ENCODE measurements at places on chromosomes 4 and X.

GRCh38 chrX:24796204-24796603 lies 102.5 kb downstream of the POLA1 start:
- DNase-seq: no peak

DNA sequence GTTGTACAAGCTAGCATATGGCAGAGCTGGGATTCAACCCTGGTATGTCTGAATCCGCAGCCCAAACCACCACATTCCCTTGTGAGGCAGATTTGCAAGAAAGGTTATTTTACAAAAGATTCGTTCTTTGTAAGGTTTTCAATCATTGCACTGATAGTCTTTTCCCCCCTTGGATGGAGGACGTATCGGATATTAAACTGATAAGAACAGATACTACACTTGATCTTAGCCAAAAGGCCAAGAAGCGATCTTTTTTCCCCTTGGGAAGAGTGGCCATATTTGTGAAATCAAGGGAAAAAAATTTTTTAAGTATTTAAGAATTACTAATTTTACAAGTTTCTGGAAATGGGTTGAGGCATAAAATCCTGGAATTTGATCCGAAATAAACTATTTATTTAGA lies 34.4 kb upstream of the MSMO1 start:
- no peak for DNase-seq

DNA sequence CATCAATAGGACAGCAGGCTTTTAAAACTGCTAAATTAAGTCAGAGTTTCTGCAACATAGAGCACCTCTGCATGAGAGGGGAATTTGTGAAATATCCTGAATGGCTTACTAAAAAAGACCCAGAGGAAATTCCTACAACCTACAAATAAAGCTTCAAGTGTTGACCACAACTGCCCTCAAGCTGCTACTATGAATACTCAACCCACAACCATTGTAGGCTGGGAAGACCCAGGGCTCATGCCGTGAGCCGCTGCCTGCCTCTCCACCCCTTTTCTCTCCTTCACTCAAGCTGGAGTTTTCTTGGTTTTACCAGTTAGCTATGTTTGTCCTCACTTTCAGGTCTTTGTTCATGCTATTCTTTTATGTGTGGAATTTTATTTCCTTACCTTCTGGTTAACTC lies 151.6 kb downstream of the EMCN start:
- DNase-seq: no peak

- DNase-seq: no peak
These were observed 87.0 kb downstream of the ANXA3 start for GRCh38 chr4:78638337-78639172.

- DNase-seq: no peak
These were observed 95.4 kb upstream of the PLAC1 start for GRCh38 chrX:134753718-134754008.

GRCh38 chr4:36226430-36227227 lies 17.7 kb downstream of the ARAP2 start:
- DNase-seq: no peak

DNA sequence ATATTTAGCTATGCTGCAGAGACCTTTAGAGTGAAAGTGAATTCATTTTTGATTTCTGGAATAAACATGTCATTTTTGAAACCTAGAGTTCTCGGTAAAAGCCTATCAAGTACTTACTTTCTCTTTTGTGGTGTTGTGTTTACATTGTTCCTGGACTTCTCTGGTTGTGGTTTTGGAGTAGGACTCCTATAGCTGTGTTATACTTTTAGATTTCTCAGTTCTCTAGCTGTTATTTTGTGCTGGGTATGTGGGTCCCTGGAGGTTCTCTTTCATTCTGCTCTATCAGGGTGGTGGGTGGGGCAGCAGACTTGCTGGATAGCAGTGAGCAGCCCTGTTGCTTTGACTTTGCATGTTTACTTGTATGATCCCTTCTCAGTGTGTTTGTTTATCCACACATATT lies 25.6 kb upstream of the MSMO1 start:
- no peak for DNase-seq

GRCh38 chr4:8906991-8907595 lies 35.5 kb upstream of the HMX1 start:
- DNase-seq: no peak

- DNase-seq: no peak
These were observed 163.2 kb downstream of the HHIP start for GRCh38 chr4:144809056-144809640.

DNA sequence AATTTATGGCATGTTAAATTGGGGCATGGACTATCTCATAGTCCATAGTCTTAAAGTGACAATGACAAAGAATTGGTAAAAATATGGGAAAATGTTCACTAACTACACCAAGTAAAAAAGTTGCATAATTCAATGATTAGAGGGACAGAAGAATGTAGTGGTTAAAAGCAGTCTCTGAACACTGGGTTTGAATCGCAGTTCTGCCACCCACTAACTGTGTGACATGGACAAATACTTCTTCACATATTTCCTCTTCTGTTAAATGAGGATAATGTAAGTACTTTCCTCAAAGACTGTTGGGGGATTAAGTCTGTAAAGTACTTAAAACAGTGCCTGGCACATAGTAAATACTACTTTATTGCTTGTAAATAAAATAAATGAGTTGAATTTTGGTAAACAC lies 15.3 kb downstream of the COQ2 start:
- no peak for DNase-seq

GRCh38 chrX:48083212-48083611 lies 11.8 kb upstream of the ZNF630 start:
- no peak for DNase-seq

DNA sequence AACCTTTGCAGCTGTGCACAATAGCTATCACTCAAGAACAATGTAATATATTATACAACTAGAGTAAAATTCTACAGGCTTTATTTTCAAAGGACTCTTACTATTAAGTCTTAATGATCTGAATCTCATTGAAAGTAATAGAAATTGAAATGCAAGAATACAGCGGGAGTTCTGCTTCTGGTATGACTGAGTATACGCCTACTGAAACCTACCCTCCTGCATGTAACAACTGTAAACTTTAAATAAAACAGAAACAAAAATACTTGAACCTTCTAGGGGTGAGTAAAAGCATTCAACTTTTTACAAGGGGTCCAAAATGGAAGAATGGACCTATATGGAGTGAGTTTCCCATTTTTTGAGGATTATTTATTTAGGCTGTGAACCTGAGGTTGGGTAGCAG lies 13.5 kb downstream of the DCHS2 start:
- no peak for DNase-seq

DNA sequence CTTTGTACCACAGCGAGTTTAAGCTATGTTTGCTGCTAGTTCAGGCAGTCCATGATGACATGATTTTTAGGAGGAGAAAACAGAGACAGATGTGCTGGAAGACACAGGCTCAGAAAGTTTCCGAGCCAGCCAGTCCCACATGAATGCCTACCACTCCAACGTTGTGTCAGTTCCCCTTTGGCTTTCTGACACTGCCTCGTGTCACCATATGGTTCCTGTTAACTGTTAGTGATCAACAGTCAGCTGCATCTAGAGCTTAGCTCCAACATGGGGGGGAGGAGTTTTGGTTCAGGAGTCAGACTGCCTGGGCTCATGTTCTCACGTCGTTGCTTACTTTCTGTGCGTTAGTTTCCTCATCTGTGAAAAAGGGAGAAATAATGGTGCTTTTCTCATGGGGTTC lies 343.7 kb downstream of the MID1IP1 start:
- DNase-seq: no peak

DNA sequence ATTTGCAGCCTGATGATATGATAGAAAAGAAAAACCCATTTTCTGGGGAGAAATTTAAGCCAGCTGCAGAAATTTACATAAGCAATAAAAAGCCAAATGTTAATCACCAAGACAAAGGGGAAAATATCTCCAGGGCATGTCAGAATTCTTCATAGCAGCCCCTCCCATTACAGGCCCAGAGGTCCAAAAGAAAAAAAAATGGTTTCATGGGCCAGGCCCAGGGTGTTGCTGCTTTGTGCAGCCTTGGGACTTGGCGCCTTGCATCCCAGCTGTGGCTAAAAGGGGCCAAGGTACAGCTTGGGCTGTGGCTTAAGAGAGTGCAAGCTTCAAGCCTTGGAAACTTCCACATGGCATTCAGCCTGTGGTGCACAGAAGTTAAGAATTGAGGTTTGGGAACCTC lies 97.9 kb upstream of the CDX4 start:
- DNase-seq: no peak

DNA sequence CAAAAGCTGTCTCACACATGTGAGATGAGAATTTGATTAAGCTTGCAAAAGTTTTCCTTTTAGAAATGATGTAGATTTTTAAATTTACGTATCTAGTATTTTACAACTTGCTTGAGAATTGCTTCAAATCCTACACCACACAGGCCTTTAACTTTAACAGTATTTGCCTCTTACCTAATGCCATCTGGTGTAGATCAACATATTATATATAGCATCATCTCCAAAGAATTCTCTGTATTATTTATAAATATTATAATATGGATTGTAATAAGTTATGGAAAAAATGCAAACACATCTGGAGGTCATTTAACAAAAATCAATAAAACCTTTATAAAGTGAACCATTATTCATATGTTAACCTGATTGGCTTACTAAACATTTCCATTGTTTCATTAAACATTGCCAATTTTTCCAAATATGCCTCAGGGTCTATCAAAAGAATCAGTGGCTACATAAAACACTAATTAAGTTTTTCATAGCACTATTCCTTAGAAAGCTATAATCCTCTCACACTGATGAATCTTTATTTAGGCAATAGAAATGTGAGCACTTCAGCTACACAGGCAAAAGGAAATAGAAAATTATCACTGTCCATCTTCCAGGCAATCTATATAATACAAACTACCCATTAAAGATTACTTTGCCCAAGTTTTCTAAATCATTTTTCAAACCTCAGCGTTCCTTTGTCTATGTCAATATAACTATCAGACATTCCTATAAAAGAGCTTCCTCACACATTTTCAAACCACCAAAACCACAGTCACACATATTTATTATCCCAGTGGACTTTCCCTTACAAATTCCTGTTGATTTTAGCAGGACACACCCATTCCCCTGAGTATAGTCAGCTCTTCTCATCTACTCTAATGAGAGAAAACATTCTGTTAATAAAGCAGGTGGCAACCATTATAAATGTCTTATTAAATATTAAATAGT lies 83.5 kb upstream of the INTU start:
- DNase-seq: no peak

DNA sequence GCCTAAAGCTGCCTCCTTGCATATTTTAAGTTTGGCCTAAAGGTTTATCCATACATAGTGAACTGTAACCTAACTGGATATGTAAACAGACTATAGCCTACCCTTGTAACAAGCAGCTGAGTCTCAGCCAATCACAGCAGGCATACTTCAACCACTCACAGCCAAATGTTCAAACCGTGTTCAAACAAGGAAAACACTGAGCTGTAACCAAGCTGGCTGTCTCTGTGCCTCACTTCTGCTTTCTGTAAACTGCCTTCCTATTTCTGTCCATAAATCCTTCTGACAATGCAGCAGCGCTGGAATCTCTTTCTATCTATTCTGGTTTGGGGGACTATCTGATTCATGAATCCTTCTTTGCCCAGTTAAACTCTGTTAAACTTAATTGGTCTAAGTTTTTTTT lies 16.4 kb downstream of the DSPP start:
- no peak for DNase-seq

- DNase-seq: no peak
These were observed 307.3 kb downstream of the RAPGEF2 start for GRCh38 chr4:159410076-159410777.

DNA sequence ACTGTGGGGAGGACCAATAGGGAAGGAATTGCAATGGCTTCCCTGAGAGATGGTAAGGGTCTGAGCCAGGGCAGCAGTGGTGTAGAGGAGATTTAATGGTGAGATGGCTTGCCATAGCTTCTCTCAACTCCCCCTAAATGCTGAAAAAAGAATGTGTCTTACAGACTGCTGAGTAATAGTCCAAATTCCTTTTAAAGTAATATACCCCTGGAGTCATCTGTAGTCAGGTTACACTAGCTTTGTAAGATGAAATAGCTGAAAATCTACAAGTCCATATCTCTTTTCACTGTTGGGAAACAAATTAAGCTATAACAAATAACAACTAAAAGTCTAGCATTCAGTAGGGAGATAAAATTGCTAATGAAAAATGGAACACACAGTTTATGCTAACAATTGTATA lies 33.5 kb downstream of the MAPK10 start:
- no peak for DNase-seq

- DNase-seq: no peak
These were observed 6.1 kb upstream of the HCCS start for GRCh38 chrX:11105080-11105479.

- DNase-seq: no peak
These were observed 141.4 kb downstream of the GRID2 start for GRCh38 chr4:92445127-92445526.

DNA sequence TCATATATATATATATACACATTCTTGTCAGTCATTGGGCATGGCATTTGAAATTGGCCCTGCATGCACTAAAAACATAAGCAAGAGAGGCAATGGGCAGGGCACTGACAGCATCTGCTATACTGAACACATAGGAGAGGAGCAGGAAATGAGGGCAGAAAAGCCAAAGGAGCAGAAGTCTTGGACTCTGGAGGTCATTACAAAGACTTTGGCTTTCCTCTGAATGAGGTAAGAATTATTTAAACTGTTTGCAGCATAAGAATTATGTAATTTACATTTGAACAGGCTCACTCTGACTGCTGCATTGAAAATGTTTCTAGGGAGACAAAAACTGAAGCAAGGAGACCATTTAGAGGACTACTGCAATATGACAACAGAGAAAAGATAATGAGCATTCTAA lies 396.5 kb downstream of the PRDM5 start:
- no peak for DNase-seq

DNA sequence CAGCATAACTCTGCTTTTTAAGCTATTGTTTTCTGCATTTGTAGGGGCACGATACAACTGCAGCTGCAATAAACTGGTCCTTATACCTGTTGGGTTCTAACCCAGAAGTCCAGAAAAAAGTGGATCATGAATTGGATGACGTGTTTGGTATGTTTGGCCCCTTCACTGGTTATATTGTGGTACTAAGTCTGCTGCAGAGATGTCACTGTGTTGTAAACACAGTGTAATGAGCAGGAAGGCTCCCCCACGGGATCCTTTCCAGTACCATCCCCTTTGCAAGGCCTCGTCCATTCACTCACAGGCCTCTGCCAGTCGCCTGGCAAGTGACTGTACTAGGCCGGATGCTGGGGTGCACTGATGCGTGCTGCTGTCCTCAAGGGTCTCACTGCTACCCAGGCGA lies 13.8 kb downstream of the CYP4V2 start:
- no peak for DNase-seq

DNA sequence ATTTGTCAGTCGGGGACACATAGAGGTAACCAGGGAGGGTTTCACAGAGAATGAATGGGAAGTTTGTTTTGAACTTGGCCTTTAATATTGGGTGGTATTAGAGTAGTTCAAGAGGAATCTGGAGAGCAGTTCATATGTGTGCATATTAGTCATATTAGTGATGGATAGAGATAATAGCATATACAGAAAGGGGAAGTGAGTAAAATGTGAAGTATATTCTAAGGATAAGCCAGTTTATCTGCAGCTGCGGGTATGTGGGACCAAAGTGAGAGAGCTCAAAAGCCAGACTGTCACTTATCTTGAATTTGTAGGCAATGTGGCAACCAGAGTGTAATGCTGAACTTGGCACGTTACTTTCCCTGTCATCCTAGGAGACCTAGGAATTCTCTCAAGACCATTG lies 169.9 kb downstream of the AFF2 start:
- no peak for DNase-seq

- no peak for DNase-seq
These were observed 50.8 kb downstream of the SLC2A9 start for GRCh38 chr4:9970399-9971011.
